ENCODE measurements at places on chromosomes 6 and 20. TPM values are rescaled to one million over a fixed set of nuclear protein-coding genes. Genes with fewer than 3 reads are reported as not detected.

DNA sequence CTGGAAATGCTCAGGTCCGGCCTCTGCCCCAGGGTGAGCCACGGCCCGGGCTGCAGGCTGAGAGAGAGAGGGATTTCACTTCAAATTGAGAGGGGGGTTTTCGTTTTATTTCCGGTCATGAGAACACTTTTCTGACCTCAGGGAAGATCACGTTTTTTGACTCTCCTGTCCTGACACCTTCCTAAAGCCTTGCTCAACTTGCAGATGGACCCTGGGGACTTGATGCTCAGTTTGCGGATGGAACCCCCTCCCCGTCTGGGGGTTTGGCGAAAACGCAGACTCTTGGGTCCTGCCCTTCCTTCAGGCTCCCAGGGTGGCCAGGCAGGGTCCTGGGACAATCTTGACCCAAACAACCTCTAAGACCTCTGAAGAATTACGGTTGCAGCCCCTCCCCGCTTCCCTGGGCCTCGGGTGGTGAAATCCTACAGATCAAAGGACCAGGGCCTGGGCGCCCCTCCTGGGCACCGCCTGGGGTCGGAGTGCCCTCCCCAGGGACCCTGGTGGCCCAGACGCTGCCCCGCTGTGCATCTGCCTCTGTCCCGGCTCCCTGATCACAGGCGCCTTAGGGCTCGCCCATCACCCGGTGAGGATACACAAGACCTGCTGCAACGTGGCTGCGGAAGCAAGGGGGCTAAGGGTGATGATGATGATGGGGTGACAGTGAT, 148.2 kb downstream of the ERMARD start:
- DNase-seq = no peak

- DNase-seq = no peak
Measured at GRCh38 chr6:5305968-5306626, 44.8 kb downstream of the FARS2 start.

- DNase-seq = no peak
Measured at GRCh38 chr6:23635150-23635549, 490.9 kb upstream of the NRSN1 start.

DNA sequence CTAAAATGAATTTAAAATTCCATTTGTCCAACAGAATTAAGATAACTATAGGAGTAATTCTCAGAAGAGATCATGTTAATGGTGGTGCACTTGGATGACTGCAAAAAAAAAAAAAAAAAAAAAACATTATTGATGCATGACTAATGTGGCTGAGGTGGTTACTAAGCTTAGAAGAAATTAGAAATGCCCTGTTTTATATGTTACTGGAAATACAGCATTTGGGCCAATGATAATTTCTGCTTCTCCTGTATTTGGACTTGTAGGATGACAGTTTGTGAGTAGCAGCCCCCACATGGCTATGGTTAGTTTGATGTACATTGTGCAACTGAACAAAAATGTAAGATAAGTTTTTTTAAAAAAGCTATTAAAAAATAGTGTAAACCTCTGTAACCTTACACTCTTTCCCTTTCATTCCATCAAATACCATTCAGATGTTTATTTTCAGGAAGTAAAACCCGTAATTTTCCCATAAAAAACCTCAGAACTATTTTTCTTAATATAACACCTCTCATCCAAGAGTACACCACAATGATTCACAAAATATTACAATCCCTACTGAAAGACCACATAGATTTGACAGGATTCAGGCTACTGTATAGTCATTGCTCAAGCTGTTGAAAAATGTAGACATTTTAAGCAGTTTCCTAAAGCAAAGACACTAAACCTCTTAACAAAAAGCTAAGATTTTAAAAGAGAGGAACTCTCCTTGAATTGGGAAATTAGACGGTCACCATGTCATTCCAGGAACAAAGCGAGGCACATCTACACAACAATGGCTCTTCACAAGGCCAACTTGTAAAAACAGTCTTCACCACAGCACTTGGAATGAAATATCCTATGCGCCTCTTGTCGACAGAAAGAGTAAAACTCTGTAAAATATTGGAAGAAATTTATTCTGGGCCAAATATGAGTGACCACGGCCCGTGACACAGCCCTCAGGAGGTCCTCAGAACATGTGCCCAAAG, 83.0 kb downstream of the WDR27 start:
- no peak for DNase-seq

CALHM5 gene
- not detected for total RNA-seq

TP53TG5 gene
- not detected for total RNA-seq

ZC2HC1B gene
- not detected for total RNA-seq

Measured in activated CD8-positive, alpha-beta T cell treated with anti-CD3 and anti-CD28 coated beads, Interleukin-2, amount 10 ng/mL, durations not matched to agents 7 days and 5 days (primary cell).